ENCODE measurements at places on chromosomes 6 and 20.

DNA sequence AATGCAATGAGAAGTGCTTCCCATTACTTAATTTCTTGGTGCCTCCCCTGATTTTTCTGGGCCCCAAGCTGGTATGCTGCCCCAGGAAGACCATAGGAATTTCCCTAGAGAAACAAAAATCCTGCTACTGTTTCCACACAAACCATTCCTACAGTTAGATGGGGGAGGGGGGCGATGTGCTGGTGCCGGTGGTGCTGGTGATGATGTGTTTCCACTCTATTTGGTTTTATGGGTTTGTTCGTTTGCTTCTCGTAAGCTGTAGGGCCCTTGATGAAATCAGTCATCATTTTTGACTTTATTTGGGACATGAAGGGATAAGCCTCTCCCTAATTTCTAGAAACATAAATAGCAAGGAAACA lies 105.1 kb downstream of the MKKS start:
- DNase-seq, result no peak

GRCh38 chr6:37176268-37177076 lies 6.5 kb downstream of the PIM1 start:
- DNase-seq, result no peak

DNA sequence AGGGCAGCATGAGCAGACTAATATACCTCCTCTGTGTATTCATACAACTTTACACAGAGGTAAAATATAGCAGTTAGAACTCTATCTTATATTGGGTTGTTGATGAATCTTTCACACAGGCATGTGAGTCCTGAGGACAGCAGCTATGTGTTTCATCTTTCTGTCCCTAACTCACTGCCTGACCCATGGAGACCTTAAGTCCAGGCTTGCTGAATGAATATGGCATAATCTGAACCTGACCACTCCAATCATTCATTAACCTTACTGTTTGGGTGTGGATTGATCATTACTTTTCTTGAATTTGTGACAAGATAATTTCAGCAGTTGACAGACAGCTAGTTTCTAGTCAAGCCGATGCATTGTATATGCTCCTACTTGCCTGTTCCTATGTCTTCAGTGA lies 27.3 kb upstream of the TSPYL1 start:
- DNase-seq, result no peak

- DNase-seq, result no peak
Measured at GRCh38 chr6:161626132-161626676, 352.3 kb upstream of the AGPAT4 start.

GRCh38 chr6:81093051-81093450 lies 659.4 kb downstream of the TENT5A start:
- DNase-seq, result no peak

- DNase-seq, result no peak
Measured at GRCh38 chr6:4113649-4114048, 21.7 kb downstream of the ECI2 start.

Data from T-helper 9 cell (primary cell).